ENCODE measurements at places on chromosomes 4 and X.

DNA sequence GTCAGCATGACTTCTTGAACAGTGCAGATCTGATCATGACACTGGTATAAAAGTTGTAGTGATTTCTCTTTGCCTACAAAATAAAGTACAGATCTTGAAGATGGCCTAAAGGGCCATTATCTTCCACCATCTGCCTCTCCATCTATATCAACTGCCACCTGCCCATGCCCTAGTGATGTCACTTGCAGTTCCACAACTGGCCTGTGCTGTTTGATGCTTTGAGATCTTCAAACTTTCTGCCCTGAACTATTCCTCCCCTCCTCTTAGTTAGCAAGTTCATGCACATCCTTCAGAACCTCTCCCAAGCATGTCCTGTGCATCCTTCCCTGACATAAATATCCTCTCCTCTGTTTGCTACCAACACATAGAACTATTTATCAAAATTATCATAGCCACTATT, 217.0 kb downstream of the SOWAHB start:
- no peak for DNase-seq

DNA sequence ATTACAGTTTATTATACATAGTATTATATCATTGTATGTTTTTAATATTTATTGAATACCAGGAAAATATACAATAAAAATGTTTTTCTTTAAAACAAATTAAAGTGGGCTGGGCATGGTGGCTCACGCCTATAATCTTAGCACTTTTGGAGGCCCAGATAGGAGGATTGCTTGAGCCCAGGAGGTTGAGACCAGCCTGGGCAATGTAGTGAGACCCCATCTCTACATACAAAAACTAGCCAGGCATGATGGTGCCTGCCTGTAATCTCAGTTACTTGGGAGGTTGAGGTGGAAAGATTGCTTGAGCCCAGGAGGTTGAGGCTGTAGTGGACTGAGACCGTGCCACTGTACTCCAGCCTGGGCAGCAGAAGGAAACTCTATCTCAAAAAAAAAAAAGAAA, 38.3 kb upstream of the PDS5A start:
- no peak for DNase-seq

GRCh38 chr4:1201851-1202525, 29.6 kb upstream of the SPON2 start:
- DNase-seq, result peak; percentile 85

DNA sequence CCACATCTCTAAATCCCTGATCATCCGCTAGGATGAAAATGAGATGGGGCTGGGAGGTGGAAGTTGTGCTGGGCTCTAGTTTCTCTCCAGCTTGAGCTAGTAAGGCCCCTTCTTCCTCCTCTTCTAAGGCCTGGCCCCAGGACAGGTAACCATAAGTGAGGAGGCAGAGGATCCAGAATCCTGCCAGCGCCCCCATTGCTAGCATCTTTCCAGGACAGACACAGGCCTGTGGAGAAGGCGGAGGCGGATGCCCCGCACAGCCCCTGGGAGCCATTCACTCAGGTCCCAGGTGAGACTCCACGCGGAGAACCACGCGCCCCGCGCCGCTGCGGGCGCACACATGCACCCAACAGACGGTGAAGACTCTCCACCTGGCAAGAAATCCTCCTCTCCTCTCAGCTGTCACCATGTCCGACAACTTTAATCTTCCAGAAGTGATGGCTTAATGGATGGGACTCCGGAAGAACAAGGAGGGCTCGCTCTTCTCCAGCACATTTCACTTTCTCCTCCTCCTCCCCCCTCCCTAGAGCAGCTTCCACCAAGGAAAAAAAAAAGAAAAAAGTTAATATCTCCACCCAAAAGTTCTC, 793 bp downstream of the ARSJ start:
- no peak for DNase-seq

- no peak for DNase-seq
These were observed 709.8 kb upstream of the DIAPH2 start for GRCh38 chrX:95974890-95975289.

GRCh38 chrX:2342874-2343273, 157.9 kb downstream of the DHRSX start:
- DNase-seq, result no peak

- DNase-seq, result no peak
These were observed 39.6 kb downstream of the CCNI start for GRCh38 chr4:77036206-77036605.

DNA sequence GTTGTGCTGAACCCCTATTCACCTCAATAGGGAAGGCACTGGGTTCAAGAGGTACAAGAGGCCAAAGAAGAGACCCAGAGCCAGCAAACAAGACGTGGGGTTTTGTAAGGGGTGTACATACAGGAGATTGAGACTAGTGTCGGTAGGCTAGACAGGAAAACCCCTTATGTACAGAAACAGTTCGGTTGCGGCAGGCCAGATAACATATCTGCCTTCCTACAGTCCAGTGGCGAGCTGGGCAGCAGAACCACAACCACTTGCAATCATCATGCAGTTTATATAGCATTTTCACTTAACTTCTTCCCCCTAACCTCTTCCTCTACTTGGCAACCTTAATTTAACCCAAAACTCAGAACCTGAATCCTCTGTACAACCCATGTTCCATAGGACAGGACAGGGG, 422.2 kb downstream of the PDHA2 start:
- no peak for DNase-seq

DNA sequence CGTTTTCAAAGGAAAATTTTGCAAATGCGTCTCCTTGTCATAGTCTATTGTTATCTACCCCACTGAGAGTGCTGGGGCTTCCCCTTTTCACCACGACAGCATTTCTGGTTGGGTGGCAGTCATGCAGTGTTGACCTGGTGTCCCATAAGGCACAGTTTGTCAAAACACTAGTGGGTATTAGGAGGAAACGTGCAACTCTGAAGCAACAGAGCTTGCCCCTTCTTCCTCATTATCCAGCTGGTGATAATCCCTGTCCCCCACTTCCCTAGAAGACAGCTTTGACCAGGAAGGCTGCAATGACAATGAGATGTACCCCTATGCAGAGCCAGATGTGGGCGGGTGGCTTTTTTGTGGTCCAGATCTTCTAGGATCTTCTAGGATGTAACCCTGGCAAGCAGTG, 1.8 kb downstream of the TBC1D1 start:
- DNase-seq, result peak; percentile 66

DNA sequence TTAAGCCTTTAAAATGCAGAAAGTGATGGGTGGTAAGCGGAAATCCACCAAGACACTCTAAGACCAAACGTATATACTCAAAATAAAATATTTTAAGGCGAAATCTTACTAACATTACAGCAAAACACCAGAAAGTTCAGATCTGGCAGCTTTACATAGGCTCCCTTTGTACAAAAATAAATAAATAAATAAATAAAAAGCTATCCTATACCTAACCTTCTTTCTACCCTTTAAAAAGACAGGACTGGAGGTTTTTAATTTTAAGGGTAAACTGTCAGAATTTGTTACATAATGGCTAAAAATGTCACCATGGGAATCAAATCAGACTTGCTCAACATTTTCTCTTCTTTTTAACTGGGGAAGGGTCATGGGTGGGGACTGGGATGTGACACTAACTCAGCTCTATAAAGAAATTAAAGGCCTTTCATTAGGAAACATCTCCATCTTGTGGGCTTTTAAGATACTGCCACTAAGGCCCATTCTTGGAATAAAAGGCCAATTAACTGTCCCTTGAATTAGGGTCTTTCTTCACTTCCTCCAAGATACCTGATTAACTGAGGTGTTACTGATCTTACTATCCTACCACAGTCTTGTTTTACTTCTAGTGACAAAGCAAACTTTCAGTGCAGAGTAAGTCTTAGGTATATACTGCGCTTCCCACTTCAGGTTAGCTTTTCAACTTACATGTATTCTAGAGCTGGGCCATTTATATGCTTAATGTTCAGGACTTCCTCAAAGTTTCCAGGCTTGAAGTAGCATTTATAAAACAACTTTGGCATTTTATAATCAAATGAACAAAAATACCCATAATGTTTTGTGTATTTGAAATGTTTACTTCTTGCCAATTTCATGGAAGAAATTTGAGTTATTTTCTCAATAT, 13.3 kb downstream of the HNRNPD start:
- DNase-seq, result no peak

DNA sequence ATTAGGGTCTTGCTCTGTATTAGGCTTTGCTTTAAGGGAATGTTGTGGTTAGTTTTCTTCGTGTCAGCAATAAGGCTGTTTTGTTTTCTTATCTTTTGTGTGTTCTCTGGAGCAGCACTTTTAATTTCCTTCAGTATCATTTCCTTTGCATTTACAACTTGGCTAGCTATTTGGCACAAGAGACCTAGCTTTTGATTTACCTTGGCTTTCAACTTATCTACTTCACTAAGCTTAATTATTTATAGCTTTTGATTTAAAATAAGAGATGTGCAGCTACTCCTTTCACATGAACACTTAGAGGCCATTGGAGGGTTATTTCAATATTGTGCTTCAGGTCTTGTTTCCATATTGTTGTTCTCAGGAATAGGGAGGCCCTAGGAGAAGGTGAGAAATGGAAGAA, 68.2 kb downstream of the FAT4 start:
- no peak for DNase-seq

GRCh38 chr4:82429728-82430192, 502 bp downstream of the HNRNPDL start:
- peak; percentile 79 for DNase-seq

DNA sequence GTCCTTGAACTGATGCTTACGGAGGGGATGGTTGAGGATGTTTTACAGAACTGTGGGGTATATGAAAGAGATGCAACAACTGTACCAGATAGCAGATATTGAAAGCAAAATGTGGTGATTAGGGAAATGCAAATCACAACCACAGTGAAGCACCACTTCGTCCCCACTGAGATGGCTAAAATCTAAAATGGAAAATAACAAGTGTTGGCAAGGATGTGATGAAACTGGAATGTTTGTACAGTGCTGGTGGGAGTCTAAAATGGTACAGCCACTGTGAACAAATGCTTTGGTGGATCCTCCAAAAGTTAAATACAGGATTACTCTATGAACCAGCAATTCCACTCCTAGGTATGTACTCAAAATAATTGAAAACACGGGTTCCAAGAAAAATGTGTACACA, 22.9 kb downstream of the XG start:
- no peak for DNase-seq

DNA sequence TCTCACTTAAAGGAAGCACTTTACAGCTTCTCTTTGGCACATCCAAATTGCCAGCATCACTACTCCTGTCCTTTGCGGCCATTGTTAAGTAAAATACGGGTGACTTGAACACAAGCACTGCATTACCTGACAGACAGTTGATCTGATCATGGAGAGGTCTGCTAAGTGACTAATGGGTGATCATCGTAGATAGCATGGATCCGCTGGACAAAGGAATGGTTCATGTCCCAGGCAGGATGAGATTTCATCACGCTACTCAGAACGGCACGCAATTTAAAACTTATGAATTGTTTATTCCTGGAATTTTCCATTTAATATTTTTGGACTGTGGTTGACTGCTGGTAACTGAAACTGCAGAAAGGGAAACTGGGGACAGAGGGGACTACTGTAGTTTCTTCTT, 94.1 kb downstream of the NEUROG2 start:
- no peak for DNase-seq

GRCh38 chr4:67131224-67131623, 414.1 kb downstream of the CENPC start:
- no peak for DNase-seq

- no peak for DNase-seq
These were observed 260.9 kb upstream of the RPS6KA3 start for GRCh38 chrX:20527558-20528011.

DNA sequence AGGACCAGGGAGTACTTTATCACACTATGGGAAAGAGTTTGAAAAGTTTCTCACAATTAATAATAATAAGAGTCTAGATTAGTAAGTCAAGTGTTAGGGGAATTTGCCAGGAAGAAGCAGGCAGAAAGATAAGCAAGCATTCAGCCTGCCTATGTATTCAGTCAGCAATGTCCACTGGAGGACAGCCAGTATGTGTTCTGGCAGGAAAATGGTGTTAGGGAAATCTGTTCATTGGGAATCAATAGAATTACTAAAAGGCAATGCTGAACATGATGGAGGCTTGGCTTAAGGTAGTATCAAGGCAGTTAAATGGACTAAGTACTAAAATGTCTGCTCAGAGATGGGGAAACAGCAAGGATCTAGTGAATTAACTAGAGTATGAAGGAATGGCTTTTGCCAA, 221.2 kb downstream of the PPP4R3C start:
- DNase-seq, result no peak

DNA sequence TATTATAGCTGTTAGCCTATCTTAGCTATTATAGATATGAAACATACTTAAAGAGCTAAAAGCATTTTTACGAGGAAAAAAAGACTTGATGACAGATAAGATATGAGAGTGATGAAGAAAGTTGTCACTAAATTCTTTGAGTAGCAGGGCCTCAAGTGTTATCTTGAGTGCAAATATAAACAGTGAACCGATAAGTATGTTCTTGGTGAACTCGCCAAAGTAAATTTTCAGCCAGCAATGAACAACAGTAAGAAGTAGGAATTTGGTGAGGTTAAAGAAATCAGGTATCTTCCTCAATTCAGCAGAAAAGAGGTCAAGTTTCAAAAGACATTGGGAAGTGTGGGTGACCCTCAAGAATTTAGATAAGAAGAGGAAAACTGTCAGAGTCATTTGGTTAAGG, 471.8 kb upstream of the FTHL17 start:
- no peak for DNase-seq

- DNase-seq, result no peak
These were observed 131.2 kb upstream of the SMARCAD1 start for GRCh38 chr4:94076498-94076897.

DNA sequence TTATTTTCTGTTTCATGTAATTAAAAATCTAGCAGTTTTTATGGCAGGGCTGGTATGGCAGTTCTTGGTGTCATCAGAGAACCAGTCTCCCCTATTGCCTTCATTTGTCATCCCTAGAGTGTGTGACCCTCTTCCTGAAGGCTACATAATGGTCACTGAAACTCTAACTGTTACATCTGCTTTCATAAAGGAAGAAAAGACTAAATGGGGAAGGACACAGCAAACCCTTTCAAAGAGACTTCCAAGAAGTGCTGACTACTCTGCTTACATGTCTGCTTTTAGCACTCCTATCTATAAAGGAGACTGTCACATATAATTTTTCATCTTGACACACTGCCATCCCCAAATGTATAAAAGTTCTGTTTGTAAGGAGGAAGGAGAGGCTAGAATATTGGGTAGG, 105.9 kb upstream of the DIAPH2 start:
- DNase-seq, result no peak

DNA sequence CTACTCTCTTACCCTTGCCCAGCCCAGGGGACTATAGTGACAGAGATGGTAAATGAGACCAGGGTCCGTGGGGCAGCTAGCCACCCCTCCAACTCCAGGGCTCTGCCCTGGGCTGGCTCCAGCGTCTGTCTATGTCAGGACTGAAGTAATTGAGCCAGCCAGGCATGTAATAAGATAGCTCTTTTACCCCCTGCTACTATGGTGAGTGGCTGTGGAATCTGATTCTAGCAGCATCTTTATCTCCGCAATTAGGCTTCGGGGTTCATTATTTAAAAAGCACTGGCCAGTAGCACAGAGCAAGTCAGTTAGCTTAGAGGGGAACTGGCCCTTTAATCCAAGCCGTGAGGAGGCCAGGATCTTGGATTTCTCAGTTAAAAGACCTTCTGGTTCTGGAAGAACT, 123.3 kb upstream of the RAI2 start:
- no peak for DNase-seq

Data from CD4-positive, alpha-beta T cell treated with Interferon gamma for 1 hour (primary cell).